ENCODE measurements at places on chromosomes 12 and 14.

GRCh38 chr12:31853977-31854376 lies 105.2 kb upstream of the RESF1 start:
- peak; percentile 24 for DNase-seq

DNA sequence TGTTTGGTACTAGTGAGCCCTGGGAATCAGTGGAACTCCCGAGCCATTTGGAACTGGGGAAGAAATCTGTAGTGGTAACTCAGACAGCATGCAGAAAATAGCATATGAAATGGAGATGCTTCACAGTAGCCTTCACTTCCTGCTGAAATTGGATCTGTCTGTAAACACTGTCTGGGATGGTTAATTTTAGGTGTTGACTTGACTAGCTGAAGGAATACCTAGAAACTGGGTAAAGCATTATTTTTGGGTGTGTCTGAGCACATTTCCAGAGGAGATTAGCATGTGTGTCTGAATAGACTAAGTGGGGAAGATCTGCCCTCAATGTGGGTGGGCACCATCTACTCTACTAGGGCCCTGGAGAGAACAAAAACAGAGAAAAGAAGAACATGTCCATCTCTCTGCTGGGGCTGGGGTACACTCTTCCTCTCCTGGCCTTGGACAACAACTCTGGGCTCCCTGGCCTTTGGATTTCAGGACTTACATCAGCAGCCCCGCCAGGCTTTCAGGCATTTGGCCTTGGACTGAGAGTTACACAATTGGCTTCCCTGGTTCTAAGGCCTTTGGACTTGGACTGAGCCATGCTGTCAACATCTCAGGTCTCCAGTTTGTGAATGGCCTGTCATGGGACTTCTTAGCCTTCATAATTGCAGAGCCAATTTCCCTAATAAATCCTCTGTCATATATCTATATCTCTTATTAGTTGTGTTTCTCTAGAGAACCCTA lies 14.0 kb upstream of the CRADD start:
- DNase-seq = no peak

DNA sequence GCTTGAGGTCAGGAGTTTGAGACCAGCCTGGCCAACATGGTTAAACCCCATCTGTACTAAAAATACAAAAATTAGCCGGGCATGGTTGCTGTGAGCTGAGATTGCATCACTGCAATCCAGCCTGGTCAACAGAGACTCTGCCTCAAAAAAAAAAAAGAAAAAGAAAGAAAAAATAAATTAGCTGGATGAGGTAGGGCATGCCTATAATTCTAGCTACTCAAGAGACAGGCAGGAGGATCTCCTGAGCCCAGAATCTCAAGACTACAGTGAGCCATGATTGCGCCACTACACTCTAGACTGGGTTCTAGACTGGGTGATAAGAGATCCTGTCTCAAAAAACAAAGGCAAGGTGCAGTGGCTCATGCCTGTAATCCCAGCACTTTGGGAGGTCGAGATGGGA lies 16.9 kb downstream of the PPP4R3A start:
- no peak for DNase-seq

DNA sequence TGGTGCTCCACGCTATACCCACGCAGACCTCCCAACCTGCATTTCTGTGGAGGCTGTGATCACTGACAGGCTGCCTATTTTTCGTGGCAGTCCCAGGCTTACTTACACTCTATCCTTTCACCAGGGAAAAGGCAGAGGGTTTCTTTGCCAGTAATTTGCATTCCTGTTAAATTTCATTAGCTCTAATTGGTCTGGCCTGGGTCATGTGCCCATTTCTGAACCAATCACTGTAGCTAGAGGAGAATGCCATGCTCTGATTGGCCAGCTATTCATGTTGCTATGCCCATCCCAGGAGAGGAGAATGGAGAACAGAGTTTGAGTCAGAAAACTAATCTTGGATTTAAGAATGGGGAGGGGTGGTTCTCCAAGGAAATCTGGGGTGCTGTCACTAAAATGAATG lies 43.2 kb upstream of the TUNAR start:
- no peak for DNase-seq

DNA sequence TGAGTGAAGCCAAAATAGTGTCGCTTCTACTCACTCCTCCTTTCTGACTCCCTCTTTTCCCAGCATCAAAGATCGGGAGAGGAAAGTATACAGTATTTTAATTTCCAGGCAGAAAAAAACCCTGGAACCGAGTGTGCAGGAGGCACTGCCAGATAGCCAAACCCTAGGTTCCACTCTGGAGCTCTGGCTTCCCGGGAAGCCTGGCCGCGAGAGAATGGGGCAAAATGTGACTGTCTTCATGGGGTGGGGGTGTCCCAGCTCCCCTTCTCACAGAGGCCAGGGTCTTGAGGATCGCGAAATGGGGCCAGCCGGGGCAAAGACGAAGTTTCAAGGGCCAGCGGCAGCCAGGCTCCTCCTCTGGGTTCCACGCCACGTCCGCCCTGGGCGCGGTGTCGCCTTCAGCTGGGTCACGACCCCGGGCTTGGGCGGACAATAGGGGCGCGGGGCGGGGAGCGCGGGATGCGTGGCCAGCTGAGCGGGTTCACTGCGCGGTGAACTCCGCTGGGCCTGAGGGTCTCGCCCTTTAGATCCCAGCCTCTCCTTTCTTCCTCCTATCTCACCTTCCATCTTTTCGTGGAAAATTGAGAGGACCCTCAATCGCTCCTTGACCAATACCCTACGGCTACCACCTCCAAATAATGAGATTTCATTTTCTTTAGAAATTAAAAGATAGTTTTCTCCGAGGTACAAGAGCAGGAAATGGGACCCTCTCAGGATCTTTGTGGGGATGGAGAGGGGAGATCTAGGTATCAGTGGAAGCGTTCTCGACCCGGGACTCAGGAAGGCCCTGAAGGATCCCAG lies 6.7 kb downstream of the HOXC4 start:
- no peak for DNase-seq

DNA sequence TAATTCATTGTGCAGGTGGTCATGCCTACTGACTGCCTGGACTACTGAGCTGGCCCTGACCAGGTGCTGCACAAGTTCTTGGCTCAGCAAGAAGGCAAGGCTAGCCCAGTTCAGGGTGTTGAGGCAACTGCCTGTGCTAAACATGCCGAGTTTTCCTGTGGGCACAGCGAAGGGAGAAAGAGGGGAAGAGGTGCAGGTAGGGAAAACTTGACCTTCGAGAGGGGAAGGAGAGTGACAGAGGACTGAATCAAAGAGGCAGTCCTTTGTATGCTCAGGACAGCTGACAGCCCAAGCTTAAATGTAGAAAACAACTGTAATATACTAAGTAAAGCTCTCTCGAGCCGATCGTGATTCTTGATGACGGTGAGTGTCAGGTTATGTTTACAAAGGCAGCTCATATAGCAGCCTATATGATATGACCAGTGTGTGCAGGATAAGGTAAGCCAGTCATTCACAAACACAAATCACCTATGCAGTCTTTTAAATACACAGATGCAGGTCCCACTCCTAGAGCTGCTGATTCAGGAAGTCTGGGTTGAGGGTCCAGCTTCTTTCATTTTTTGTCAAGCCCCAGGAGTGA lies 2.6 kb downstream of the IRAK3 start:
- no peak for DNase-seq

- peak; percentile 22 for DNase-seq
Observed at GRCh38 chr12:29148596-29148910, 525 bp upstream of the FAR2 start.

DNA sequence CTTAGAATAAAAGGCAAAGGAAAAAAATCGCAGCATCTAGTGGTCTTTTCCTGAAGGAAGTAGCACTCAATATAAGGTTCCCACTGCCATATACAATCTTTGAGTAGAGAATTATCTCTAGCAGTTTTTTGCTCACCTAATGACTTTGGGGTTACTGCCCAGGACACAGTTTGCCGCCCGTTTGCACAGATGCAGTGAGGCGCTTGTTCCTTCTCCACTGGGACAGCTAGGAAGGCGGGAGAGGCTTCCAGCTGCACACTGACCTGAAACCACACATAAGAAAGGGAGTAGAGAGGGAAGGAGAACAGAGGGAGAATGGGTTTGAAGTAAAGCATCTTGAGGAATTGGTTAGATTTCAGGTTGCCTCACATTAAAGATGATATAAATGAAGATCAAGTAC lies 25.5 kb downstream of the A2M start:
- no peak for DNase-seq

- no peak for DNase-seq
Observed at GRCh38 chr12:27623645-27624044, 72.6 kb upstream of the REP15 start.

DNA sequence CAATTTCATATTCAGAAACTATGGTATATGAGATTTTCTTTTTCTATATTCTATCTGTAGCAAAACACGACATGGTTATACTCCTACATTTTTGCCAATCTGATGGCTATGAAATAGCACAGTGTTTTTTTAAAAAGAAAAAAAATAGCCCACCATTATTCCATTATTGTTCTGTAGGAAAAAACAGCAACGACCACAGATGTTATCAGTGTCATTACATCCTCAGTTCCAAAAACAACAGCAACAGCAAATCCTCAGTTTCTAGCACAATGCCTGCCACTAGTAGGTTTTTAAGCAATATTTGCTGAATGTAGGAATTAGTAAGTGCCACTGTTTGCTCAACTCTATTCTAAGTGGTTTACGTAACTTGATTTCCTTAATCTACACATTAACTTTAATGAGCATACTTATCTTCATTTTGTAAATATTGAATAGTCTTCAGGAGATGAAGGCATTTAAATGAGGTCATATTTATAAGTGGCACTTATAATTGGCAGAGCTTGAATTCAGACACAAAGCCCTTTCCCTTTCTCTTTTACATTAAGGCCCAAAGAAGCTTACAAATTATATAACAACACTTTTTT lies 8.3 kb downstream of the RNASE6 start:
- no peak for DNase-seq

- DNase-seq = no peak
Observed at GRCh38 chr14:103068351-103069073, 11.2 kb upstream of the CDC42BPB start.

DNA sequence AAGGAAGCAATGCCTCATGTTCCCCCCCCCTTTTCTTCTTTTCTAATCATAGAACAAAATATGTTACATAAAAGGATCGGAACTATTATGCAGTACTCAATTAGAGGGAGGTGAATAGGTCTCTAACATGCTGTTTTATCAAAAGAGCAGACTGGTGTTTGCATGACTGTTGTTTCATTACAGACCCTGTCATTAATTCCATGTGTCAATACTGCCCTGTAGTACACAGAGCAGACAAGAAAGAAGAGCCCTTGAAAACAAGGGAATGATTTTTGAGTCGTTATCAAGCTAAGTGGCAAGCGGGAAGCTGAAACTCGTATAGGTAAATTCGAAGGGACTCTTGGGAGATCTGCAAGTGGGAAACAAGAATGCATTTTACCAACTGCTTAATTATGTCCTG lies 76.9 kb upstream of the TMEM263 start:
- DNase-seq = no peak

GRCh38 chr14:68395604-68396003 lies 397.3 kb downstream of the ZFP36L1 start:
- peak; percentile 89 for DNase-seq

- peak; percentile 22 for DNase-seq
Observed at GRCh38 chr12:56128670-56129205, 671 bp downstream of the ESYT1 start.

- no peak for DNase-seq
Observed at GRCh38 chr14:28766469-28766955, at the start of gene FOXG1. Gene FOXG1 (plus strand): TSS chr14:28766787. CDS start chr14:28767280, 493 bp downstream.

GRCh38 chr12:123150744-123151456 lies at the start of gene PITPNM2:
Gene PITPNM2 (minus strand): TSS chr12:123151090. CDS start chr12:123034590, 116,500 bp downstream.
- peak; percentile 77 for DNase-seq

- peak; percentile 69 for DNase-seq
Observed at GRCh38 chr12:92132288-92132687, 13.4 kb downstream of the BTG1 start.

GRCh38 chr12:115296613-115297198 lies 612.7 kb upstream of the TBX3 start:
- no peak for DNase-seq

GRCh38 chr12:42474391-42474790 lies 115.2 kb downstream of the PRICKLE1 start:
- DNase-seq = peak; percentile 59

DNA sequence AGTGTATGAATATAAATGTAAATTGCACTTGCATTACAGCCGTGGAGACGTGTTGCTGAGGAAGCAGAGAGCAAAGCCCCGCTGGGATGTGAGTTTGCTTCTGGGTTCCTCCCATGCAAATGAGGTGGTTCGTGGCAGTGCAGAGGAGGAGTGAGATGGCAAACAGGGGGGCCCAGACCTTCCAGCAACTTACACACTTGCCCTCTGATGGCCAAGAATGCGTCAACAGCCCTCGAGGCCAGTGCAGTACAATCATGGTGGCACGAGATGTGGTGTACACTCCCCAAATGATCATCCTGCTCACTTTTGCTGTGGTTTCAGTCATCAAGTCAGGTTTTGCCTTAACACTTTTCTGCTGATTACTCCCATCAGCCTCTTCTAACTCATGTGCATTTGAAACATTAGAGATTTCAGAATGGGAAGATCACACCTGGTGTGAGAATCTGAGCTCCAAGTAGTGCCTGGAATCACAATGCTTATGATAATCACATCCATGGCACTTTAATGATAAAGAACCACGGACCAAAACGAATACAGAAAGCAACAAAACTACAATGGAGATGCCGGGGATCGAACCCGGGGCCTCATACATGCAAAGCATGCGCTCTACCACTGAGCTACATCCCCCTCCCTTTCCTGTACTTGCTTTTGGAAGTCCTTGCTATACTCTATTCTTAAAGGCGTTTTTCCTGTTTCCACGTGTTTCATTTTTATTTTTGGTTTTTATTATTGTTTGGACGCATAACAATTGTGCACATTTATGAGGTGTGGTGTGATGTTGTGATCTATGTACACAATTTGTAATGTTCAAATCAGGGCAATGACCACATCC lies 7.0 kb upstream of the UBC start:
- peak; percentile 95 for DNase-seq

- DNase-seq = no peak
Observed at GRCh38 chr12:40565029-40565633, 127.1 kb upstream of the CNTN1 start.

DNA sequence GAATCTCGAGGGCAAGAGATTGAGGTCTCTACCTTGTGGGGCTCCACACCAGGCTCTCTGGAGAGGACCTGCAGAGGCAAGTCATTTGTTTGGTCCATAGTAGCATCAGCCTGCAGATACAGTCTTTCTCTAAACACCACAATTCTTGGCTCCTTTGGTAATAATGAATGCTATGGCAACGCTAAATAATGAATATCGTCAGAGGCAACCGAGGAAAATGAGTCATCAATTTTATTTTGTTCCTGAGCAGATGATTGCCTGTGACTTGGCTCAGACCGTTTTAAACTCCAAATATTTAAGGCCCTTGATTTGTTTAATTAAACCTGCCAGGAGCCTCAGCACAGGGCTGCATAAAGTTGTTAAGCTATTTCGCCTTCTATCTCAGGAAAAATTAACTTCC lies 924.1 kb upstream of the TMEM132C start:
- no peak for DNase-seq

GRCh38 chr12:128664501-128664900 lies 159.3 kb downstream of the SLC15A4 start:
- no peak for DNase-seq

DNA sequence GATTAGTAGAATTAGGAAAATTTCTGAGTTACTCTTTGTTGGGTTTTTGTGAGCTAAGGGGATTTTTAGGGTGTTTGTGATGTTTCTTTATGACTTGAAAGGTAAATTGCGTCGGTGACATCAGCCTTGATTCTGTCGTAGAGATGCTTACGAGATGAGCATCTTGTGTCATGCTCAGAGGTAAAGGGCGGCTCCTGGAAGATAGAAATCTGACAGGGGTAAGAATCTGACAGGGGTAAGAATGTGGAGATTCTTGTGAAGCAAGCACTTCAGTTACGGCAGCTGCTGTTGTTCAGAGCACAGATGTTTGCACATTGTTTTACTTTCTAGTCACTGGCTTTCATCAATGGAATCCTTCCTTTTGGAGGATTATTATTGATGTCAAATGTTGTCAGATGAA lies 22.5 kb downstream of the EML1 start:
- DNase-seq = no peak

- no peak for DNase-seq
Observed at GRCh38 chr12:121202407-121203355, 7.2 kb upstream of the P2RX4 start.
